NCI-H69 (cell line): ENCODE measurements at places on chromosomes 11 and 22.

- DNase-seq: no peak
Measured at GRCh38 chr22:30272781-30273601, 6.3 kb upstream of the OSM start.

DNA sequence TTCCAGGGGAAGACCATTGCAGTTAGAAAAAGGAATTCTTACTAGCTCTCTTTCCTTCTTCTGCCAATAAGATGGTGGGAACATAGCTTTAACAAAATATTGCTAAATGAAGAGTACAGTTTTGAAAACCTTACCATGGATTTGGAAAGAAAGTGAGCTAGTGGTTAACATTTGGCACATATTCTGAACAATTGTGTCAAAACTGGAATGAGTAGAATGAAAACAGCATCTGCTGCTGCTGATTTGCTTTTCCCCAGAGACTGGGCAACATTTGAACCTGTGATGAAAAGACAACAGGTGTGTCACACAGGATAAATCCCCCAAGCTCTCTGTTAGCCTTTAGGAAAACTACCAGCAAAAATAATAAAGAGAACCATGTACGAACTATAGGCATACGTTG is 761.4 kb downstream of the KCNA4 start:
- DNase-seq: no peak

DNA sequence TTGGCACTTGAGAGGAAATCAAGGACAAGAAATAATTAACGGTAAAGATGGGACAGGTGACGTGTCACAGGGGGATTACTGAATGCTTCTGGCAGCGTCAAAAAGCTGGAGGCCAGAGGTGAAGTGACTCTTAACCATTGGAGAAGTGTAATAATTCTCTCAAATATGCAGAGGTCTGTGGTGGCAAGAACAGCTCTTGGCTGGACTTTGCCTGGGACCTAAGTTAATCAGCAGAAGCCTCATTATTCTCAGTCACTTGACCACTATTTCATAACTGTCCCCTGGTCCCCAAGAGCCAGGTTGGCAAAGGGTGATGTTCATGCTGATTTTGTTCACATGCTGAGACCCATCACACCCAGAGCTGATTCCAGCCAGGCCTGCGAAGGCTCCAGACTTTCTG is 72.9 kb downstream of the TIMP3 start:
- no peak for DNase-seq

DNA sequence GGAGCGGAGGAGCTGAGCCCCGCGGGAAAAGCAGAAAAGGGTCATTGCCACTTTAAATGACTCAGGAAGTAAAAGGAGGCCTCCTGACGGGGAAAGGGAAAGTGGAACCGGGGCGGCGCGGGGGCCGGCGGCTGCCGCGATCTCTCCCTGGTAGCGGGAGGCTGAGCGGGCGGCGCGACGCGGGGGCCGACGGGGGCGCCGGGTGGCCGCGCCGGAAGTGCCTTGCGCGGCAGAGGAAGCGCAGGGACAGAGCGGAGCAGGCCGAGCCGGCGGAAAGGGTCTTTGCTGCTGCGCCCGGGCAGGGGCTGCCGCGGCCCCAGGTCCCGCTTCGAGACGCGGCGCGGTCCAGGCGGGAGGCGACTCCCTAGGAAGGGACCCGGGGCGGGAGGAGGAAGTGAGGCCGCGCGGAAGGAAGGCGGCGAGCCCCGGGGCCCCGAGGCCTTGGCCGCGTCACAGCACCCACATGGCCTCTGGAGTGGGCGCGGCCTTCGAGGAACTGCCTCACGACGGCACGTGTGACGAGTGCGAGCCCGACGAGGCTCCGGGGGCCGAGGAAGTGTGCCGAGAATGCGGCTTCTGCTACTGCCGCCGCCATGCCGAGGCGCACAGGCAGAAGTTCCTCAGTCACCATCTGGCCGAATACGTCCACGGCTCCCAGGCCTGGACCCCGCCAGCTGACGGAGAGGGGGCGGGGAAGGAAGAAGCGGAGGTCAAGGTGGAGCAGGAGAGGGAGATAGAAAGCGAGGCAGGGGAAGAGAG is at the start of gene TRIM44:
TRIM44 (plus strand) TSS at position 127 of the 759 bp plus-strand sequence; CDS start at position 464, 337 bp downstream.
- peak; percentile 95 for DNase-seq

- DNase-seq: peak; percentile 70
Measured at GRCh38 chr11:103987629-103988594, 48.5 kb upstream of the DDI1 start.

- DNase-seq: no peak
Measured at GRCh38 chr11:88051396-88051795, 123.8 kb downstream of the RAB38 start.
